Myometrial cell (primary cell): ENCODE measurements at places on chromosomes 3 and 15. TPM values are rescaled to one million over a fixed set of nuclear protein-coding genes. Genes with fewer than 3 reads are reported as not detected.

The SCAMP5 gene
- total RNA-seq, result 2.0 and 5.5 TPM in 2 replicates

The DAZL gene
- not detected in 2 replicates for total RNA-seq

The APOD gene
- 5.5 and 9.2 TPM in 2 replicates for total RNA-seq

The ICE2 gene
- total RNA-seq, result 6.9 and 21.3 TPM in 2 replicates

The CCDC174 gene
- total RNA-seq, result 5.2 and 52.3 TPM in 2 replicates

The LMLN gene
- total RNA-seq, result 4.9 and 8.7 TPM in 2 replicates

The TMPRSS7 gene
- not detected in 2 replicates for total RNA-seq

The ITGB5 gene
- 298 and 307 TPM in 2 replicates for total RNA-seq

The TGM5 gene
- total RNA-seq, result not detected in 2 replicates

The SLC2A2 gene
- total RNA-seq, result not detected in 2 replicates

The LYZL4 gene
- not detected in 2 replicates for total RNA-seq

The IQCH gene
- total RNA-seq, result 2.3 and 4.0 TPM in 2 replicates

The GRK7 gene
- total RNA-seq, result under 0.01 TPM in 1 of 2 replicates, not detected in the other
